ENCODE measurements at places on chromosomes 16 and 17.

- DNase-seq, result no peak
Observed at GRCh38 chr16:63742150-63742549, 1379.7 kb downstream of the CDH11 start.

DNA sequence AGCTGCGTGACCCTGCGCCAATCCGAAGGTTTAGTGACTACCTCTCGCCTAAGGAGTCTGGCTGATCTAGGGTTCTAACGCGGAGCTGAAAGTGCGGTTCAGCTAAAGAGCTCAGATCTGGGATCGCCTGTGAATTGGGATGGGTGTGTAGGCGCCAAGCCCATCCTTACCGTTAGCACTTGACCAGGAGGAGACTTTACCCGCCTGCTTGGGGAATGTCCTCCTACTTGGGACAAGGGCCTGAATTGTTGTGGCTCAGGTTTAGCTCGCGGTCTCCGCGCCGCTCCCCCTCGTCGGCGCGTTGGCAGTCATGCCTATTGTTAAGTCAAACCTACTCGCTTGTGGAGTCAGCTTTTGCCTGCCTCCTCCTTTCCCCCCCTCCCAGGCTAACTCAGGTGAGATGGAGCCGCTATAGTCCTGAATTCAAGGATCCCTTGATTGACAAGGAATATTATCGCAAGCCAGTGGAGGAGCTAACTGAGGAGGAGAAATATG, 480 bp downstream of the MRPS7 start:
- no peak for DNase-seq

DNA sequence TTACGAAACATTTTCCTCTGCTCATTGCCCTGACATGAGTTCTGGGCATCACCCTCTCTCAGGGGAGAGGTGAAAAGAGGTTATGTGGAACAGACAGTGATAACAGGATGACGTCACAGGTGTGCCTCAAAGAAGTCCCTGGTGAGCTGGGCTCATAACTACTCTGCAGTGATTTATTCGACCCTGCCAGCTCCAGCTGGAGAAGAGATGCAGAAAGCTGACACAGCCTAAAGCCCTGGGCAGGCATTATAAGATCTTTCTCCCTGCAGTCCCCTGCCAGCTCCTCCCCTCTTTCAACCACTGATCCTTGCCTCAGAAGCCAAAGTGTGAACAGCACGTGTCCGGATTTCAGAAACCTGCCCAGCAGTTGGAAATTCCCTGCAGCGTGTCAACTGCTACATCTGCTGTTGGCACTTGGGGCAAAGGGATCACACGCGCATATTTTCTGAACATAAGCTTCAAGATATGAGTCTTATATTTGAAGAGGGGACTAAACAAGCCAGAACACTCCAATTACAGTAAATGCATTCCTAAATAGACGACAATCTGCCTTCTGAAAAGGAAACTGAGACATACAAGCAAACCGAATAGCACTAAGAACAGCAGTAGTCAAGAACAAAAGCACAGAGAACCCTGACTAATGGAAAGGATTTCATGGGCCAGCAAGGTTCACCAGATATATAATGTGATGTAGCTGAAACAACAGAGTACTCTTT, 80.5 kb downstream of the SMG6 start:
- DNase-seq, result peak; percentile 67

DNA sequence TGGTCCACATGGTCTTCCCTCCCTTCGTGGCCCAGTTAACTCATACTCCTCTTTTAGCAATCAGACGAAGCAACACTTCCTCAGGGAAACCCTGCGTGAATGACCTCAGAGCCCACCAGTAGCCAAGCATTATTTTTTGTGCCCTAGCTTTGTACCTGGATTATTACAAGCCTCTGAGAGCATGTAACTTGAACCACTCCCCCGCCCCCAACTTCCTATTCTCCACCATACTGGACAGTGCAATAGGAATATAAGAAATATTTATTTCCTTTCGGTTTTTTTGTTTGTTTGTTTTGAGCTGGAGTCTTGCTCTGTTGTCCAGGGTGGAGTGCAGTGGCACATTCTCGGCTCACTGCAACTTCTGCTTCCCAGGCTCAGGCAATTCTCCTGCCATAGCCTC, 2.9 kb downstream of the CPPED1 start:
- no peak for DNase-seq

GRCh38 chr17:851924-852323, 69.8 kb downstream of the MRM3 start:
- DNase-seq, result no peak

GRCh38 chr17:27994586-27994985, 47.9 kb upstream of the NLK start:
- no peak for DNase-seq

GRCh38 chr16:22217890-22218730, 12.0 kb downstream of the EEF2K start:
- DNase-seq, result no peak

DNA sequence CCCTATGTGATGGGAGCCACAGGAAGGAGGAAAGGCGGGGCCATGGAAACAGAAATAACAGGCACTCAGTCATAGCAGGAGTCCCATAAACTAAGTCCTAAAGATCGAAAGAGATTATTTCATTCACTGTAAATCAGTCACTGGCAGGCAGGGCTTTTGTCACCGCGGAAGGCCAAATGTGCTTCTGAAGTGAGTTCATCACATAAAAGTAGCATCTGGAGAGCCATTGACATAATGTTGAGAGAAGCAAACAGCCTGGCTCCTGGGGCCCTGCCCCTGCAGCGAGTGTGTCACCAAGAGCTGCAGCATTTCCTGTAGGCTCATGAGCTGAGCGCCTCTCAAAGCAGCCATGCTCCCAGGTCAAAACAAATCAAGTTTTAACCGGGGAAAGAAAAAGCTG, 476.2 kb downstream of the HAPSTR1 start:
- DNase-seq, result no peak

DNA sequence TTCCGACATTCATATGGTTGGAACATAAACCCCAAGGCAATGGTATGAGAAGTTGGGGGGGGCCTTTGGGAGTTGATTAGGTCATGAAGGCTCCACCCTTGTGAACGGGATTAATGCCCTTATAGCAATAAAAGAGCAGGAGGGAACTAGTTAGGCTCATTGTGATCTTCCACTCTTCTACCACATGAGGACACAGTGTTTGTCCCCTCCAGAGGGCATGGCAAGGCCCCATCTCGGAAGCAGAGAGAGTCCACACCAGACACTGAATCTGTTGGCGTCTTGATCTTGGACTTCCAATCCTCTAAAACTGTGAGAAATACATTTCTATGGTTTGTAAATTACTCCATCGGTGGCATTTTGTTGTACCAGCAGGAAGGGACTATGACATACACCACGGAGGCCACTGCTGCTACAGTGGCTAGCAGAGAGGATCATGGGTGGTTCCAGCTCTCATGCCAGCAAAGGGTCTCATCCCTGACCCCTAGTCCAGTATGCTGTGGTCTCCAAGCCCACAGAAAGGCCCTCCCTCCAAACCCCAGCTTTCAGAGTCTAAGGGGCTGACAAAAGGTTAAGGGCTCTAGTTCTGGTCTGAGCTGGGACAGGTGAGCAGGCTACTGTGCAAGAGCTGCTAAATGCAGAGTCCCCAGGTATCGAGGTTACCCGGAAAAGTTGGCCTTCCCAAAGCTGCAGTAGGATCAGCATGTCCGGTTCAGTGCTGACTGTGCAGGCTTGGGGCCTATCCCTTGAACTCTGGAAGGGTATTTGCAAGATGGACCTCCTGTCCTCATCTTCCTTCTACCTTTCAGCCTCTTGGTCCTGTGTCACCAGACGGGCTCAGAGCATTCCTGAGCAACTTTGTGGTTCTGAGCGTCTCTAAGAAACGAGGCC, 12.2 kb downstream of the CCR7 start:
- DNase-seq, result no peak

DNA sequence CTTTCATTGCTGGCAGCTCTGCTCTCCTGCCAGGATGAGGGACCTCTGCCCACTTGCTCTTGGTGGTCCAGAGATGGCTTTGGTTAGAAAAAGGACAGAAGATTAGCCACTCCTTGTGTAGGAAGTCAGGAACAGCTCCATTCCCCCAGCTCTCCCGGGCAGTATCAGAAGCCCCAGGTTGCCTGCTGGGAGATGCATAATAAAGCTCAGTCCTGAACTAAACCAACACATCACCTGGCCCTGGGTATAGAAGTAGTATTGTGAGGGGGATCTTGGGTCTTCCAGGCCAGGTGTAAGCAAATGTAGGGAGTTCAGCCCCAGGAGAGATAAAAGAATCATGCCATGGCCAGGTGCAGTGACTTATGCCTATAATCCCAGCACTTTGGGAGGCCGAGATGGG, 52.4 kb downstream of the NEUROD2 start:
- no peak for DNase-seq

- no peak for DNase-seq
Observed at GRCh38 chr17:39736319-39737165, 1.2 kb upstream of the GRB7 start.

DNA sequence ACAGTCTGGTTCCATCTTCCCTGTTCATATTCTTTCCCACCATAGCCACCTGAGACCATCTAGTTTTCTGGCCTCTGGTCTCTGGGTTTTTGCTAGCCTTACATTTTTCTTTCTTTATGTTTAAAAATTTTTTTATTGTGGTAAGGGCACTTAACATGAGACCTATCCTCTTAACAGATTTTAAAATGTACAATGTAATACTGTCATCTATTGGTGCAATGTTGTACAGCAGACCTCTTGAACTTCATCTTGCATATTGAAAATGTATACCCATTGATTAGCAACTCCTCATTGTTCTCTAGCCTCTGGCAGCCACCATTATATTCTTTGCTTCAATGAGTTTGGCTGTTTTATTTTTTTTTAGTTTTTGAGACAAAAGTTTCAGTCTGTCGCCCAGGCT, 39.2 kb downstream of the ITGAM start:
- no peak for DNase-seq

DNA sequence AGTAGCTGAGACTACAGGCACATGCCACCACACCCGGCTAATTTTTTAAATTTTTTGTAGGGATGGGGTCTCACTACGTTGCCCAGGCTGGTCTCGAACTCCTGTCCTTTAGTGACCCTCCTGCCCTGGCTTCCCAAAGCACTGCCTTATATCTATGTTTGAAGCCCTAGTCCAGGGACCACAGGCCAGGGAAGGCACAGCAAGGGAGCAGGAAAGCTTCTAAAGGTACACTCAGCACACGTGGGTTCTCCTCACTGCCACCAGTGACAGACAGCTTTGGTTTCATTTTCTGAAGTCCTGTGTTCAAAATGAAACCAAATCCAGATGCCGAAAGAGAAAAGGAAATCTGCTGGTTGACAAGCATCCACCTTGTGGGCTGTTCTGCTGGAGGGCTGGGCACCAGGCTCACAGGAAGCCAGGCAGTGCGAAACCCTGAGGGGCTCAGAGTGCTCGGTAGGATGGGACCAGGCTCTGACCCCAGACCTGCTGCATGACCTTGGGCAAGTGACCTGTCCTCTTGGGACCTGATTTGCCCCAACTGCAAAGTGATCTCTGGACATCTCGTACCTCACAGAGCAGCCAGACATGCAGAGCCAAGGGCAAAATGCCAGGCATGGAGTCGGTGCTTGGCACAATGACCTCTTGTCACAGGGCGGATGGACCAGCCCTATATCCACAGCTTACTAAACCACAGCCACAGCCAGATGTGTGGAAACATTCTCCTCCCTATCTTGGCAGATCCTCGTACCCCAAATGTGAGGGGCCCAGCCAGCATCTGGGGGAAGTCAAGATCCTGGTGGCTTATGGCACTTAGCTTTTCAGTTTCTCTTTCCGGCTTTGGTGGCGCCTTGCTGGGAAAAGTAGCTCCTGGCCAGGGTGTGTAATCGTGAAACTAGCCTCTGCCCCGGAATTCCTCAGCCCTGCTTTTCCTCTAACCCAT, 2.8 kb upstream of the SOCS1 start:
- DNase-seq, result peak; percentile 55

DNA sequence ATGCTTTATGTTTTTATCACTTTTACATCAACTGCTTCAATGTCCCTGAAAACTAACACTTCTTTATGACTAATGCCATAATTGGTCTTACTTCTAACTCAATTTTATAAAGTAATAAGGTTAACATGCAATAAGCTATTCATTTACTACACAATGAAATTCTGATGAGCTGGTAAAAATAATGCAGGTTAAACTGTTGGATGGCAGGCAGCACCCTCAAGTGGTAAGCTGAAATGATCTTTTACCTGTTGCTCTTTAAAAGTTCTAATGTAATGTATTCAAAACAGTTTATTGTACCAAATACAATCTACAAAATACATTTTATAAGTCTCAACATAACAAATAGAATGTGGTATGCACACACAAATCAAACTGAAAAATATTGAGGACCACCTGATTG, 1280.3 kb downstream of the CDH8 start:
- DNase-seq, result no peak

DNA sequence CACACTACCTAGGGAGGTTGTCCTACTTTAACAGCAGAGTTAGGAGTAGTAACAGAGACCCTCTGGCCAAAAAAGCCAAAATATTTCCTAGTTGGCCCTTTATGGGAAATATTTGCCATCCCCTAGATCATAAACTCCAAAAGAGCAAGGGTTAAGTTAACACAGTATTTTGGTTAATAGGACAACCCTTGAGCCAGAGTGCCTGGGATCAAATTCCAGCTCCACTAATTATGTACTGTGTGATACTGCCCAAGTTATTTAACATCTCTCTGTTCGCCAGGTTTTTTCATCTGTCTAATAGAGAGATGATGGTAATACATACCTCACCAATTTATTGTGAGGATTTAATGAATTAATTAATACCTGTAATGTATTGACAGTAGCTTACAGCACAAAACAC, 767.4 kb downstream of the KCNJ2 start:
- no peak for DNase-seq

GRCh38 chr16:84660973-84661372, 12.7 kb downstream of the KLHL36 start:
- no peak for DNase-seq

DNA sequence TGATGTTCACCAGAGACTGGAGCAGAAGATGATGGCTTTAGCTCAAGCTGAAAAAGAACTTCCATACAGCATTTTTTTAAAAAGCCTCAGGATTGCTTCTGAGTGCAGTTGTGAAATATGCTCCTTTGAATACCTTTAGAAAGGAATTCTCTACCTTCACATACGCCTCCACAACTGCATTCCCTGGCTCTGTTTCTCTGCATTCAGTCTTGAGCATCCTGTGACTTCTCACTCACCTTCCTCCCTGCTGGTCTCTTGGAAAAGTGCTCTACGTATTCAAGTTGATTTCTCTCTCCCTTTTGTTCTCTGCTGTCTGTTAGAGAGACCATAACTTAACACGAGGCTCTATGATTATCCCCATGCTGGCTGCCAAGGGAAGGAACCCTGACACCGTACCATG, 34.5 kb downstream of the HS3ST2 start:
- no peak for DNase-seq

DNA sequence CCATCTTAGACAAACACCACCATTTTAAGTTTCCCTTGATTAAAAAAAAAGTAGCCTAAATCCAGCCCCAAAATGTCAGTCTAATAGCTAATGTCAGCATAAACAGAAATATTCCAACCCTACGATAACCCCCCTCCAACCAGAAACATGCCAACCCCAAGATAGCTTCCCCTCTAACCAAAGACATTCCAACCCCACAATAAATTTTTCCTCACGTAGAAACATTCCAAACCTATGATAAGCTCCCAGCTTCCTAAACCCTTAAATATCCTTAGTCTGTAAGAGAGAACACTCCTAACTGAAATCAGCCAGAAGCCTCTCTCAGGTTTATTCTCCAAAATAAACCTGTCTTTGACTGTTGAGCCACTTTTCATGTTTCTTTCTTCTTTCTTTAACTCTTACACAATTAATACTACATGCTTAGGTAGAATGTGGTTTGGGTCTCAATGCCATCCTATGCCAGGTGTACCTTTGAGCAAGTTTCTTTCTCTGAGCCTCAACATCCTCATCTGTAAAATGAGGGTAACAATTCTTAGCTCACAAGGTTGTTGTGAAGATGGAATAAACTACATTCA, 10.5 kb upstream of the KRT38 start:
- DNase-seq, result no peak

- DNase-seq, result no peak
Observed at GRCh38 chr17:4116516-4116915, 26.3 kb downstream of the ZZEF1 start.
